ENCODE measurements at places on chromosomes 11 and 22.

- no peaks in the 10 kb centered on the region for H3K27me3 ChIP-seq
- no peak overlapping the region for H3K4me3 ChIP-seq
- peaks cover 46% of the 10 kb centered on the region for H3K36me3 ChIP-seq
- no peak for ATAC-seq
- peaks cover 17% of the 10 kb centered on the region for H3K4me1 ChIP-seq
- H3K27ac ChIP-seq: peak overlapping the region; percentile 45
Measured at GRCh38 chr22:28730179-28730578, 11.4 kb downstream of the CHEK2 start.

DNA sequence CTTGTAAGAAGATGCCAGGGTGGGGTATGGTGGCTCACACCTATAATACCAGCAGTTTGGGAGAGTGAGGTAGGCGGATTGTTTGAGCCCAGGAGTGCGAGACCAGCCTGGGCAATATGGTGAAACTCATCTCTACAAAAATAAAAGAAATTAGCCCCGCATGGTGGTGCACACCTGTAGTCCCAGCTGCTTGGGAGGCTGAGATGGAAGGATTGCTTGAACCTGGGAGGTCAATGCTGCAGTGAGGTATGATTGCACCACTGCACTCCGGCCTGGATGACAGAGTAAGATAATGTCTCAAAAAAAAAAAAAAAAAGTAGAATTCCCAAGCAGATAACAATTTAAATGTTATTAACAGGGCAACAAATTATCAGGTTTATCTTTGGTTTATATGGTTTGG is 20.2 kb downstream of the ACER3 start:
- ATAC-seq: no peak
- H3K4me1 ChIP-seq: peaks cover 8% of the 10 kb centered on the region

- H3K27me3 ChIP-seq: no peaks in the 10 kb centered on the region
- peak overlapping the region; percentile 76 for H3K4me3 ChIP-seq
- H3K36me3 ChIP-seq: no peaks in the 10 kb centered on the region
- peak overlapping the region; percentile 85 for H3K27ac ChIP-seq
Measured at GRCh38 chr11:45921561-45922424, 663 bp upstream of the LARGE2 start.

GRCh38 chr22:38038426-38038825 is 18.8 kb upstream of the PICK1 start:
- no peak overlapping the region for H3K4me3 ChIP-seq
- no peak for ATAC-seq
- H3K4me1 ChIP-seq: peaks cover 31% of the 10 kb centered on the region
- H3K36me3 ChIP-seq: no peaks in the 10 kb centered on the region
- peaks cover 67% of the 10 kb centered on the region for H3K27me3 ChIP-seq

DNA sequence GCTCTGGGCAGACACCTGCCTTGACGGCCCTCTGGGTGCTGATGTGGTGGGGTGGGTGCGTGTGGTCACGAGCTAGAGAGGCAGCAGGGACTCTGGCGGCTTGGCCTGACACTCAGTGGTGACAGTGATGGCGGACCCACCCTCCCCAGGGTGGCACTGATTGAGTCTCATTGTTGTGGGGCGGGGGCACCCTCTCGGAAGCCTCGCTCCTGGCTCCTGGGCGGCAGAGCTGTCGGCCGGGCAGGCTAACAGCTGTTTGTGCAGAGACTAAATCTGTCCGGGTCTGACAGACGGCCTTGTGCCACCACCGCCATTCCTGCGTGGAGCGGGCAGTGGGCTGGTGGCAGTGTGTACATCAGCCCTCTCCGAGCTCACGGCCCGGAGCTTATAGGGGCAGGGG is 15.6 kb downstream of the FLRT1 start:
- no peak overlapping the region for H3K27ac ChIP-seq
- no peaks in the 10 kb centered on the region for H3K27me3 ChIP-seq
- ATAC-seq: no peak
- H3K4me3 ChIP-seq: no peak overlapping the region
- H3K4me1 ChIP-seq: no peaks in the 10 kb centered on the region
- no peaks in the 10 kb centered on the region for H3K36me3 ChIP-seq

DNA sequence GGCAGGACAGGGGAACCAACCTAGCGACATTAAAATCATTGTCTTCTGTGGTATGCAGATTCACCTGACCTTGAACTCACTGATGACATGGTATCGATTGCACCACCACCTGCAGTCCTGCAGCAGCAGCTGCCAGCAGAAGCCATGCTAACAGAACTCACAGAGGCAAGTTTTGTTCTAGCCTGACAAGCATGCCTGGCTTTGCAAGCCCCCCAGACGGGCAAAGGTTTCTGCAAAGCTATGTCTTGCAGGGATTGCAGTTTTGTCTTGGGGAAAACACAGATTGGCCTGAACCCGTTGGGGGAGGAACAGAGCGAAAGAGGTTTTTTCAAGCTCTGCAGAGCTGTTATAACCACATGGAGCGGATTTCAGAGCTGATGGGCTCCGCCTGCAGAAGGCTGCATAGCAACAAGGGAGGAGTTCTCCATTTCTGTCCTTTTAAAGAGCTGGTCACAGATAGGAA is 221.0 kb downstream of the HIPK3 start:
- no peak overlapping the region for H3K27ac ChIP-seq
- H3K36me3 ChIP-seq: no peaks in the 10 kb centered on the region
- peak; percentile 89 for ATAC-seq
- peaks cover 42% of the 10 kb centered on the region for H3K27me3 ChIP-seq

DNA sequence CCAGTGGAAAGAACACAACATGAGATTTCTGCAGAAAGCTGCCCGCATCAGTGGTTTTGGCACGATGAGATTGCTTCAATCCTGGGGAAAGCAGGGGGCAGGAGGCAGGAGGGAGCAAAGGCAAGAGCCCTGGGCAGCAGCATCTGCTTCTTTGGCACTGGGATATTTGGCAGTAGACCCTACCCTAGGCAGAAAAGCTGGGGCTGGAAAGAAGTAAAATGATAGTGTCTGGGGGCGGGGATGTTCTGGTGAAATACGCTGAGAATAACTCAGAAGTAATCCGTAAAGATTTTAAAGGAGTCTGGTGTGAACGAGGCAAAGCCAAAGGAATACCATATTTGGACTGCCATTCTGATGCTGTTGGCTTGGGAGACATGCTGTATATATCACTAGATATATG is 62.0 kb downstream of the FAM76B start:
- no peak overlapping the region for H3K4me3 ChIP-seq
- peak overlapping the region; percentile 23 for H3K27ac ChIP-seq
- H3K27me3 ChIP-seq: no peaks in the 10 kb centered on the region

All from stimulated activated memory B cell treated with anti-CD40 and anti-IgM and Interleukin-4, amounts not matched to agents 10 μg/mL and 1 μg/mL and 100 μg/mL, for 72 hours (primary cell).